HS-27A (cell line): ENCODE measurements at places on chromosomes 2 and 18.

- DNase-seq, result no peak
Measured at GRCh38 chr18:9534844-9535243, 59.5 kb downstream of the RALBP1 start.

- DNase-seq, result no peak
Measured at GRCh38 chr2:129262934-129263333, 716.5 kb upstream of the RAB6C start.

DNA sequence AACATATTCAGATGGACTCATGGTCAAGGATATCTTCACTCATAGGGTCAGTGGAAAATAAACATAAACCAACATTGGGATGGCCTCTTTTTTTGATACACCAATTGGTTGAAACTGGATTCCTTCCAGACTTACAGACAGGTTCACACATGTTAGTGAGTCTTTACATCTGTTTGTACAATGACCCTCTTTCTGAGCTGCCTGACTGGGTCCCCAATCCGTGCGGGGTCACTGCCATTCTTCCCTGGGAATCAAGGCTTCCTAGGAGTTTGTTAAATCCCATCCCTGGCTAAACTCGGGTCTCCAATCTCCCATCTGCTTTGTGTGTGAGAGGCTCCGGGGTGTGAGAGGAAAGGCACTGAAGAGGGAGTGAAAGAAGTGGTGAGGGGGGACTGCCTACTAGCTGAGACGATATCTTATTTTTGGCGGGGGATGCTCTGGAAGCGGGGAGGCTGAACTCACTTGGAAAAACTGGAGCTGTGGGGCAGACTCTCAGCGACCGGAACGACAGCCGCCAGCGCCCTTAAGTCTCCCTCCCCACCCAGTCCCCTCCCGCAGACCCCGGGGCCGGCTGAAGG lies 487 bp downstream of the STARD6 start:
- peak; percentile 11 for DNase-seq

DNA sequence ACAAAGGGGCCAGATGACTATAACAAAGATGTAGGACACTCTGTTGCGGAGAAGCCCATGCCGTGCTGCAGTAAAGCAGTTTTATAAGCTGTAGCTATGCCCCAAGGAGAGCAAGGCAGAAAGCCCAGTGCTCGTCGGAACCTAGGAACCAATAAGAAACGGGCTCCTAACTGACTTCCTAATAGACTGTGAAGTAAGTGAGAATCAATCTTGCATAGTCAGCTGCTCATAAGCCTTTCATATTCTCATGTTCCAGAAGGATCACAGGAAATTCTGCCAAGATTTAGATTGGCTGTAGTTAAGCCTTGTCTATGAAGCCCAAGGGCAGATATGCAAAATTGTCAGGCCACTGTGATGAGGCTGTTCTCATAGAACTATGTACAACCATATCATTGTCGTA lies 98.4 kb downstream of the RTTN start:
- DNase-seq, result no peak

GRCh38 chr18:68150961-68151360 lies 563.9 kb downstream of the TMX3 start:
- no peak for DNase-seq

DNA sequence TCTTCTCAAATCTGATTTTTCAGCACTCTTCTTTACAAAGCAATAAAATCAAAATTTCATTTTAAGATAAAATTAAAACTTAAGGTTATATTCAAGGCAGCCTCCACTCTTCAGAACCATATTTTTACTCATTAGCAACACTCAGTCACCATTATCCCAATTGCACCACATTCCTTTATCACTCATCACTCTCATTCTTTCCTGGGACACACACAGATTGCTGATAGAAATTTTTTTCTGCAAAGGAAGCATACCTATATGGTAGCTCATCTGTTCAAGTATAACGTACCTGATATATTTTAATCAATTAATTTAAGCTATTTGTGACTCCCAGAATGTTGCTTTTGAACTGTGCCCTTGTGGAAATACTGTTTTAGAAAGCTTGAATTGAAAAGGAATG lies 1559.3 kb upstream of the ZEB2 start:
- DNase-seq, result peak; percentile 8

DNA sequence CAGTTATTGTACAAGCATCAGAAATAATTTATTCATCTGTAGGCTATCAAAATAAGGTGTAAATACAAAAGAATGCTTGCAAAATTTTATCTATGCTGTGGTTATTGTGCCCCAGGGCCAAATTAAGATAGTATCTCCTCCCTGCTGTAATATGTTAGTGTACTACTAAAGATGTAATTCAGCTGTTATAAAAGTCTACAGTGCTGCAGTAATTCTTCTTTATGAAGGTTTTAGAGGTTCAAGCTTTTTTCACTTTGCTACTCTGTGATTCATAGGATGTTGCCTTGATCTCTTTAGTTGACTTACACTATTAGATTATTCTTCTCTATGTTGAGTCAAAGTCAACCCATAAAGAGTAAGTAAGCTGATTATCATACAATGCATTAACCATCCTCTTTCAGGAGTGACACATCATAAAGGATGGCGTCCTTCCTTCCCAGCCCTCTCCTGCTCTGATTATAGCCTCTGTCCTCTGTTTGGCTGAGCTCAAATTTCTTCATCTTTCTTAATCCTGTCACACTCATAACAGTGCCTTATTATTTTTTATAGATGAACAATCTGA lies 29.3 kb upstream of the DYNAP start:
- DNase-seq, result no peak

DNA sequence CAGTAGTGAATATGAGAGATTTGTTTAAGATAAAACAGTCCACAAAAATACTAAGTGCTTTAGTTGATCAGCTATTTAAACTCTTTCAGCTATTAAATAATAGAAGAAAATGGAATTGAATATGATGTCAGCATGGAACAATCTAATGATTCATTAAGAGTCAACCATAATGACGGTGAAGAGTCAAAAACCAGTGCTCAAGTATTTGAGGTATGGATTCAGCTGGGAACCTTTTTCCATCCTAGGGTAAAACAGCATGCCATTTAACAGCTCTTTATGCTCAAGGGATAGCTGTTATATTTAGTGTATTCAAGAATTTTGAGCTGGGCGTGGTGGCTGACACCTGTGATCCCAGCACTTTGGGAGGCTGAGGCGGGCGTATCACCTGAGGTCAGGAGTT lies 29.7 kb downstream of the CARF start:
- no peak for DNase-seq

GRCh38 chr18:55861266-55861665 lies 273.3 kb upstream of the TCF4 start:
- no peak for DNase-seq

GRCh38 chr2:215358312-215358845 lies 46.5 kb downstream of the ATIC start:
- no peak for DNase-seq

DNA sequence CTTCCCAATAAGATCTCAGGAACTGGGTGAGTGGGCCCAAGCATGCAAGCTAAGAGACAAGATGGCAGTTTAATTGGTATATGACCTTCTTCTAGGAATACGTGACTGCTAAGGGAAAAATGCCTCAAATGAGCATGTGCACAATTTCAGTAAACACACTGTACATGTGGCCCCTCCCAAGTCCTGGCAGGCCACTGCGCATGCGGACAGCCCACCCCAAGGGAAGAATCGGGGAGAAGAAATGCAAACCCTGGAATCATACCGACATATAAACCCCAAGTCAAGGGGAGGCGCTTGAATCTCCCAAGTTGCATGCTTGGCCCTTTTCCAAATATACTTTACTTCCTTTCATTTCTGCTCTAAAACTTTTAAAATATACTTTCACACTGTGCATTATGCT lies 15.2 kb upstream of the CCDC93 start:
- no peak for DNase-seq

DNA sequence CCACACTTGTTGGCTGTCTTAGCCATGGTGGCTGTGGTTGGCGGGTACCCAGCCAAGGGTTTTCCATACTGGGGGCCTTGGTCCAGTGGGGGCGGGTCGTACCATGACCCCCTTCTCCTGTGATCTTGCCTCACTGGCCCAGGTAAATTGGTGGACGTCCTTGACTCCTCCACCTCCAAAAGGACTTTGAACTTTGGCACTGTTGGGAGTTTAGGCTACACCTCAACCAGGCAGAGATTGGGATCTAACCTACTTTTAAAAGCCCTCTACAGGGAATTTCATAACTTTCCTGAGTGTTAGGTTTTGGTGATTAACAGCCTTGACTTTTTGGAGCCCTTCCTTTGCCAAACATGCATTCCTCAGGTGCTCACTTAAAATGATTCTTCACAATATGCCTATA lies 106.7 kb downstream of the NEDD4L start:
- no peak for DNase-seq

GRCh38 chr2:173401716-173402326 lies 47.1 kb downstream of the CDCA7 start:
- DNase-seq, result no peak

DNA sequence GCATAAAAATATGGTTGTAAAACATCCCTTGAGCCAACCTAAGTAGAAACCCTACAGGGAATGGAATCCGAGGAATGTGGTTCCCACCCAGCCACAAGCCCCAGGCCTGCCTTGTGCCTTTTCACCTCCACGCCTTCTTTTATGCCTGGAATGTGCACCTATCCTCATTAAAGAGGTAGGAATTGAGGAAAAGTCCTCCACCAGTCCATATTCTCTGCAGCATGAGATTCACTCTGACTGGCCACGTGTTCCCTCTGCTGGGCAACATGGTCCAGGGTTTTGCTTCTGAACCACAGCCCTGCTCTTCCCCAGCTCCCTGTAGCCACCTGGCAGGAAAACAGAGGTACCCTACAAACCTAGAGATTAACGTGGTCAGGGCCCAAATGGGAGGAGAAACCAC lies 787.9 kb upstream of the RAB6C start:
- DNase-seq, result no peak

- no peak for DNase-seq
Measured at GRCh38 chr2:10554961-10555809, 107.1 kb upstream of the ODC1 start.

- no peak for DNase-seq
Measured at GRCh38 chr18:69455125-69455524, 54.4 kb downstream of the DOK6 start.

GRCh38 chr18:57813245-57813644 lies 10.1 kb upstream of the ATP8B1 start:
- peak; percentile 94 for DNase-seq

- no peak for DNase-seq
Measured at GRCh38 chr2:84991404-84992160, 20.6 kb downstream of the KCMF1 start.

GRCh38 chr2:168135121-168135520 lies 112.3 kb downstream of the STK39 start:
- DNase-seq, result no peak

DNA sequence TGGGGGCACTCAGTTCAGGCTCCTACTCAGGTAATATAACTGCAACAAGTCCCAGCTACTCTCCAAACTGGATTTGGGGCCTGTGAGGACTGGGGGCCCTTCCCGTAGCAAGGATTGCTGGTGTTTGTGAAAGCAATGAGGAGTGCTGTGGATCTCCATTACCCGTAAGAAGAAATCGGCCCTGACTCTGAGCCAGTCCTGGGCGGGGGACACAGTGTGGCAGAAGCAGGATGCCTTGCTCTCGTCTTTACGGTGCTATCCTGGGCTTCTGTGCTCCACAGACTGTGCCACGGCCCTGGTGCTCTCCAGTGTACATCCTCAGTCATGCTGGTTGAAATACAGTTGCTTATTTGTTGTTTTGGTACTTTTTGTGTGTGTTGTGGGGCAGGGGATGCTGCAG lies 172.9 kb downstream of the NDUFA10 start:
- no peak for DNase-seq

- no peak for DNase-seq
Measured at GRCh38 chr2:202375033-202375608, 1.0 kb upstream of the BMPR2 start.

DNA sequence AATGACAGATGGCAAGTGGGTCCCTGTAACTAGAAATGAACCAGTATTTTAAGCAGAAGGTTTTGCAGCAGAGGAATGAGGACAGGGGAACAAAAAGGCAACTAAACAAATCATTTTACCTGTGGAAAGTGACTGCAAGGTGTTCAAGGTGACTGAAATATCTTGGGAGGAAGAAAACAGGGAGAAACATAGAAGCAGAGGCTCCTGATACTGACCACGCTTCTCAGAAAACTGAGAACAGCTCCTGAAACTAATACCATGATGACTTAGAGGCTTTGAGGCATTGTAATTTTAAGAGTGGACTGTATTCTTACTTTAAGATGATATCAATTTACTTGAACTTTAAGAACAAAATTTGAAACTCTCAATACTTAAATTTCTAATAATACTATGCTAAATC lies at the start of gene DYTN:
Gene DYTN, minus strand, starts transcription at position 101 of the 400 bp plus-strand sequence. CDS start 117 bp downstream, outside the sequence.
- DNase-seq, result no peak

- no peak for DNase-seq
Measured at GRCh38 chr2:194700726-194701125, 956.3 kb upstream of the SLC39A10 start.

DNA sequence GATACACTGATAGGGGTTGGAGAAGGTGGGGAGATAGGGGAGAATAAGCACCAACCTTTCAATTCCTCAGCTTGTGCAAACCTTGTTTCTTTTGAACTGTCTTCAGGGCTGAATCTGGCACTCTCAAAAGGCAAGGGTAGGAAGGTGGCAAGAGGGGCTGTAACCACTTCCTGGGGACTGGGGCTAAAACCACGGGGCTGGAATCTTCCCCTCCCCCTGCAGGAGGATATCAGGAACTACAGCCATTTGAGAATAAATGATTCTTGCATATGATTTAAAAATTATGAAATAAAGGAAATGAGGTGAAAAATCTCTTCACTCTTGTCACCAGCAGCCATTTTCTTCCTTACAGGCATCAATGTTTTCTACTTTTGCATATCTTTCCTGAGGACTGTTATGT lies 50.8 kb downstream of the ATOH8 start:
- DNase-seq, result no peak

DNA sequence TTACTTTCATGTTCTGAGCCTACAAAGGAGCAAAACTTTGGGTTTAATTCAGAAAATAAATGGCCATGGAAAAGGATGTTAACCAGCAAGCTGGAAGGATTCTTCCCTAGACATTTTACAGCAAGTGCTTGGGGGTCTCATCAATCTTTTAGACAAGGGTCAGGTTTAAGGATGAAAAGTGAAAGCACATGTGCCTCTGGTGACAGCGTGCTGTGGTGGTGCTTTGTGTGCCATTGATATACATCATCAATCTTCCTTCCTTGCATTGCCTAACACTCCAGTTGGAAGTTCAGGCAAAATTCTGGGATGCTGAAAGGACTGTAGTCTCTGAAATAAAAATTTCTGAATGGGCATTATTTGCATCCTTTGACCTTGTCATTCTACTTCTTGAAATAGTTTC lies 171.2 kb downstream of the KCNE4 start:
- no peak for DNase-seq

DNA sequence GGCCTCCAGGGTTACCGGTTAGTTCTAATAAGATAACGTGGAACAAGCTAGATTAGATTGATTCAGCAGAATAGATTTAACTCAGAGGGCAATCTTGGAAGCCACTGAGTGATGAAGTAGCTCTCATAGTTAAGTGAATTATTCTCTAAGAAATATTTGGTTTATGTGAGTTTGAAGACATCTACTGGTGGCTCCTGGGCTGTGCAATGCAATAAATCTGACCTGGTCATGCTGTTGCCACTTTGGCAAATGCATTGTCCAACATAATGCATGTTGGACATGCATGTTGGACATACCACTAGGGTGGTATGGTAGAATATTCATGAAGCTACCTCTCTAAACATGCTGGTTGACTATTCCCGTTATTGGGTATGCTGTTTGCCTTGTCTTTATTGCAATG lies 493.7 kb upstream of the VRK2 start:
- DNase-seq, result no peak

GRCh38 chr2:55986001-55986400 lies 62.4 kb upstream of the EFEMP1 start:
- no peak for DNase-seq

- no peak for DNase-seq
Measured at GRCh38 chr2:101717071-101717845, 19.8 kb downstream of the MAP4K4 start.

- no peak for DNase-seq
Measured at GRCh38 chr2:83368916-83369315, 1090.2 kb downstream of the SUCLG1 start.
